ENCODE measurements at places on chromosomes 4 and X. TPM values are rescaled to one million over a fixed set of nuclear protein-coding genes. Genes with fewer than 3 reads are reported as not detected.
A peak's percentile ranks its signal among the peaks of the same experiment; 100 is the strongest.

DNA sequence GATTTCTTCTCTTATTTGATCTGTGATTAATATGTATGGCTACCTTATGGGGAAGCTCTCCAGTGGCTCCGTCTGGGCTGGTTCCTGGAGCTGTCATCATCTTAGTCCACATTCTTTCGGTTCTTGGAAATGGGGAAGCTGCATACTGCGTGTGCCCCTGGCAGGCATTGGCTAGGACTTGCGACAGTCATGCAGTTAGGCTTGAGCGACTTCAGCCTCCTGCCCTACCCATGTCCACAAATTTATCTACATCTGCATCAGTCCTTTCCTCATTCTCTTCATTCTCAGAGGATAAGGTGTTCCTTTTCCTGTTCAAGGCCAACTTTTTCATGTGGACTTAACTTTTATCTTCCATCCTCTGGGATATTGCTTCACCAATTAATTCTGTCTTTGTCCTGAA lies 214.2 kb downstream of the RELL1 start:
- no peak for DNase-seq

DNA sequence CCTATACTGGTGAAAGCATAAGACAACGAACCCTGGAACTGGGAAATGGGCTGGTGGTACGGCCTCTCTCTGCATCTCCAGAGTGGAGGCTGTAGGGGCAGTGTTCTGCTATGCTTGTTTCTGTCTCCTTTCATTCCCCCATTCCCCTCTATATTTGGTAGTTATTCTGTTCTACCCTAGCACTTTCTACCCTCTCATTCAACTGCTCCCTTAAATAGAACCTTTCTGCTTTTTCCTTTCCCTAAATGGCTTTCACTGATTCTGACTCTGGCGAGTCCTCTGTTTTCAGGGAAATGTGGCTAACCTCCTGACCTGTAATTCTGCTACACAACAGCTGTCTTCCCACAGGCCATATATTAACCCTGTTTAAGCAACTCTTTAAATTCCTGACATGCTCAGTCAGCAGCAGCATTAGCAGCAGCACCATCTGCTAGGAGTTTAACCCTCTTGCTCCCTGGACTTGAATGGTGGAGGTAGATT lies 94.2 kb downstream of the CXCL13 start:
- DNase-seq = peak; percentile 74

GRCh38 chrX:46704767-46705386 lies 54.0 kb downstream of the SLC9A7 start:
- DNase-seq = peak; percentile 48

DNA sequence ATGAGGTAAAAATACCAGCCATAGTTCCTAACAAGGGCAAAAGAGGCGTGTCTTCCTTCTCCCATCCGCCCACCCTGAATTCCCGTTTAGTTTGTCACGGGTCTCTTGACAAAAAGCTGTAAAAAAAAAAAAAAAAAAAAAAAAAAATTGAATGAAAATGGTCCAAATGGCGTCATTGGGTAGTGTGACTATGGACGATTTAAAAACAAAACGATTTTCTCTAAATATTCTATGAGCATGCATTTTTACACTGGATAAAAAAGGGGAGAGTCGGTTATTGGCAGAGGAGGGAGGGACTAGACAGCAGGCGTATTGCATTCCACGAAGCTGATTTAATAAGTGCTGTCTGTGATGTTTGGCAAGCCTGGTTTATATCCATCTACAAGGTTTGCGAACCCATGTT lies at the start of gene FAM133A:
Gene FAM133A, plus strand, starts transcription at position 338 of the 403 bp plus-strand sequence. CDS start 35,214 bp downstream, outside the sequence.
- no peak for DNase-seq

Gene CXXC4
- not detected for total RNA-seq

All from dermis blood vessel endothelial cell (primary cell).